ENCODE measurements at places on chromosomes 7 and 10.

DNA sequence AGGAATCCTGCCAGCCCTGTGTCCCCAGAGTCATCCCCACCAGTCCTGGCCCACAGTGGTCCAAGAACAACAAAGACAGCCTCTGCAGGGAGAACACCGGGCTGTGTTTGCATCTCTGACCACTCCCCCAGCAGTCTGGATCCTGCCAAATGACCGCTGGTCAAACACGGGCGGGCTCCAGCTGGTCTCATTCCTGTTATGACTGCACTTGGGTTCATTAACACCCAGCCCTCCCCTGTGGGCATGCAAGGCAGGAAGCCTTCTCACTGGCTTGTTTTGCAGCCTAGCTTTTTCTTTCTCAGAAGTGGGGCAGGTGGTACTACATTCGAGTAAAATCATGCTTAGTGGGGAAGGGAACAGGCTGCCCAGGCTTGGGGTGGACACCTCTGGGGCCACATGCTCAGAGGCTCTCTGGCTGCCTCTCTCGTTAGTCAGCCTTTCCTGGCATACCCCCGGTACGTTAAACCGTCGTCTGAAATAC is 190.0 kb downstream of the PLXNA4 start:
- DNase-seq, result no peak

DNA sequence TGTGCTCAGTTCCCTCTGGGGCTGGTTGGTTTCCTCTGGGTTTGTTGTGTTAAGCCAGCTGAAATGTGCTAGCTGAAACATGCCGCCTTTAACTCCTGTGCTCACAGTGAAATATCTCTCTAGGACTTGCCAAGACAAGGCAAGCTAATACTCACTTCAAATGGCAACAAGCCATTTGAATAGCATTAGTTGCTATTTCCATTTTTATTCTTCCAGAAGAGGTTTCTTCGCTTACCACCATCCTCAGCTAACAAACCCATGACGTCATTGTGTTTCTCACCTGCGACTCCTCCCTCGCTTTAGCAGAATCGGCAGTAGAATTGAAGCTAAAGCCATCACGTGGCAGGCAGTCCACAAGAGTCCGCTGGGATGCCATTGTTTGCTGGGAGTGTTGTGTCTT is 61.3 kb downstream of the ZNF22 start:
- DNase-seq, result no peak

- DNase-seq, result no peak
Observed at GRCh38 chr10:97518301-97519043, 19.7 kb downstream of the UBTD1 start.

DNA sequence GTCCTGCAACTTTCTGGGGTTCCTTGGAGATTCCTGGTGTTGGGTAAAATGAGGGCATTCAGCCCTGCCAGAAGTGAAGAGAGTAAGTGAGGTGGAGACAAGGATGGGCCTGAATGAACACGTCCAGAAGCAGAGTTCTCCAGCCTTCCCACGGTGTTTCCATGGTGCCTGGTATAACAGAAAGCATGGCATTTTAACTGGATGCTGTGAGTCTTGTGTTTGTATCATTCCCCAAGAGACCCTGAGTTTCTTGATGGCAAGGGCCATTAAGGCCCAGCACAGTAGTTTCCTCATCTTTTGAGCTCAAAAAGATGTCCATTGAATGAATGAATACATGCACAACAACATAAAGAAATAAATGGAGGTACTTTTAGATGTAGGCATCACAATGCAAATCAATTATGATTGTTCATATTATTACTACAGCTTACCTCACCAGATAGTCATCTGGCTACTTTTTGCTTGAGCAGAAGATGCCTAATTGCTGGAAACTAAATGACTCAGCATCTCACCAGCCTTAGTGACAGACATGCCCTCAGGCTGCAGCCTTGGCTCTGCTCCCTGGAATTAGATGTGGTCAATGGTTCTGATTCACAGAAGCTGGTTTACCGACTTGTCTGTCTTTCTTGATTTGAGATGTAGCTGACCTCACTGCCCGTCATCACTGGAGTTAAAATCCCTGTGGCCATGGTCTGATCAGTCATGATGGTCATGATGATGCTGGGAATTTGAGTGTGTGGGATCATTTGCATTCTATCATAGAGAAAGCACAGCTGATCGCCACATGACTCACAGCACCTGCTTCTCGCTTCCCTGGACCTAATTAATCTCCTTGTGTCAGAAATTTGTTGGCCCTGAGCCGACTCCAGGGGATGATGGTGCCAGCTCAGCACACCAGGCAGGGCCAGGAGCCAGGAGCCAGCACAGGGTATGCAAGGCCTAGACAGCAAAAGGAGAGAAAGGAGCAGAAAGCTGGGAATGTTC is 83.9 kb downstream of the CXCL12 start:
- peak; percentile 75 for DNase-seq

DNA sequence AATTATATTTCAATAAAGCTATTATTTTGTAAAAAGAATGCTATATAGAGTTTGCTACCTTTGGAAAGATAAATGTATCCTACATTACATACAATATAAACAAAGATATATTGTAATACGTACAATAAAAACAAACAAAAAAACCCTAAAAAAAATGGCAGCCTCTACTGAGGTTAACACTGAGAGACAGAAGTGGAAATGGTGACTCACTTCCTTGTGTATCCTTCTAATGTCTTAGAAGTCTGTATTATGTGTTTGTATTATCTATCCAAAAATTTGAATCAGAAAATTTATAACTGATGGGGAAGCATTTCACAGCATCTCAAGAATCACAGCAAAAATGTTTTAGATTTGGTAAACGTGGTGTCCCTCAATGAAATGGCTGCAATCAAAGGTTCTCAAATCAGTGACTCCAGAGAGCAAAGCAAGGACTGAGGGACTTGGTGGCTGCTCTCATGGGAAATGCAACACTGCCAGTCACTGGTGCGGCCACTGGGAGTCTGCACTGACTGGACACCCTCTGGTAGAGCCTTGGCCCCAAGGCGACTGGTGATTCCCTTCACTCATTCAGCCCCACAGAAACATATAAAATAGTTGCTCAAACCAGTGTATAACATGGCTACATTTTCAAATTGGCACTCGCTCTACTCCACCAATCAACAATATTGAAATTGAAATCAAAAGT is 53.8 kb downstream of the PANK1 start:
- DNase-seq, result no peak

GRCh38 chr7:18948521-18948920 is 168.9 kb downstream of the TWIST1 start:
- DNase-seq, result no peak
